Stimulated activated CD8-positive, alpha-beta memory T cell treated with anti-CD3 and anti-CD28 coated beads, Interleukin-4, amount 100 ng/mL, for 1 hour (primary cell): ENCODE measurements at places on chromosomes 13 and 19.

DNA sequence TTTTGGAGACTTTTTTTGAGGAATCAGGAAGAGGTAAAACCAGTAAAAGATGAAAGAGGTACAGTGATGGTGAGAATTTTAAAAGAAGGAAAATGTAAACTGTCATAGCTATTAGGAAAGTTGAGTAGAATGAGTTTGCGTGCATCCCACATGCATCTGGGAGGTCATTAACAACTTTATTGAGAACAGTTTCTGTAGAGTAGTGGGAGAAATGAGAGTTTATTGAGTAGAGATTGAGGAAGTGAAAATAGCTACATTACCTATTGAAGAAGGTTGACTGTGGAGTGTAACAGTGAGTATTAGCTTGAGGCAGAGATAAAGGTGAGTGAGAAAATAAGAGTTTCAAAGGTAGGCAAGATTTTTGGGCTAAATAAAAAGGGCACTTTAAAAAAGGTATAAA, 38.7 kb downstream of the BRCA2 start:
- no peak for DNase-seq

DNA sequence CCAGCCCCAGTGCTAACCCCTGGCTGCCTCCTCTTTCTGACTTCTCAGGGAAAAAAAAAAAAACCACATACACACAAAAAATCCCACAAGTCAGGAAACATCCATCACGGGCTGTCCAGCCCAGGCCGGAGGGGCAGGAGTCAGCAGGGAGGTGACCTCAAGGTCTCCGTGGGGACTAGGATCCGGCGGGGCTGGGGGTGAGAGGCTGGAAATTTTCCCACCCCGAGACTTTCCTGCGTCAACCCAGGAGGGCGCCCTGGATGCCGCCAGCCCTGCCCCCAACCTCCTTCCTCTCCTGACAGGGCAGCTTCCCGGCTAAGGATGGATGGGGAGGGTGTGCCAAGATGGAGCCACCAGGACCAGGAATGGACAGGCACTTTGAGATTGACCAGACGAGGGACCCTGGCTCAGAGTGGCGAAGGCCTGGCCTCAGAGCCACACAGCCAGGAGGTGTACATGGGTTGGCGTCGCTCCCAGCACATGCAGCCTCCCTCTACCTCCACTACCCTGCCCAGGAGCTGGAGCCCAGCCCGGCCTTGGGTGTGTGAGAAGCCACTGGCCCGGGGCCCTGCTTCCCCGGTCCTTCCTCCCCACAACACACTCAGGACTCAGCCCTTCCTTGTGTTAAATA, 33.3 kb downstream of the BLOC1S3 start:
- no peak for DNase-seq

- no peak for DNase-seq
Observed at GRCh38 chr13:24261566-24261965, 47.8 kb upstream of the C1QTNF9 start.

DNA sequence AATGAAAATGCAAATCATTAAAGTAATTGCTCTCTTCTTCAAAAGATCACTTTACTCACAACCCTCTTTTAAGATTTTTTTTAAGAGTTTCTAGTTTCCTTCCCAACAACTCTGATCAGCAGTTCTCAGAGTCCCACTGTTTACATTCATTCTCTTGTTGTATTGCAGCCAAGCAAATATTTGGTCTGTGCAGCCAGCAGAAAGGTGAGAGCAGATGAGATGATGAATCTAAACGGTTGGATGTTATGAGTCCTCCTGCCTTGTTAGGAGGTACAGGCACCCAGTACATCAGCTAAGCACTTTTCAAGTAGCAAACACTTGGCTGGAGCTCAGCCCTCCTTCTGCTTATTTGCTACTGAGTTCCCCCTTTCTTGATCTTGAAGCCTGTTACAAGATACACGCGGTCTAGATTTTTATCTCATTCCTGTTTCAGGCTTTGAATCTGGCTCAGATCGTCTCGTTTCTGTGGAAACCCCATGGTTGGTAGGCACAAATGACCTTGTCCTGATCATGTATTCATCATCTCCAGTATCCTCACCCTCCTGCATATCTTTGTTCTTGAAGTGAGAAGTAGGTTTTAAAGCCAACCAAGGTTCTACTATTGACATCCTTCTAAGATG, 300.7 kb downstream of the DCT start:
- no peak for DNase-seq

GRCh38 chr13:57865600-57866294, 234.2 kb downstream of the PCDH17 start:
- DNase-seq = no peak

DNA sequence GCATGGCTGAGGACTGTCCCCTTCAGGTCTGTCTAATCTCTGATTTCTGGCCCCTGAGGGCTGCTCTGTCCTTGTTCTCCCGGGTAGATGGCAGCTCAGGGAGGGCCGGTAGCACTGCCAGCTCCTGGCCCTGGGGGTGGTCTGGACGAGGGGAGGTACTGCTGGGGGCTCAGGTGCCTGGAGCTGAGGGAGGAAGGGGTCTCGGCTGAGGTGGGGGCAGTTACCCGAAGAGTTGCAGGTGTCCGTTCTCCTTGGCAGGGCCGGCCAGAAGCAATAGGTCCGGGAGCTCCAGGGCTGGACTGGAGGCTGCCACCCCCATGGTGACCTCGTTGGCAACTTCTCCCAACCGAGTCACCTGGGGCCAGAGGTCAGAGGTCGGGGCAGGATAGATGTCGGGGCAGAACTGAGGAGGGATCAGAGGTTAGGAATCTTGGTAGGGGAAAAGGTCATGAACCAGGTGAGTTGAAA, 1.2 kb upstream of the EMC10 start:
- DNase-seq = no peak

- no peak for DNase-seq
Observed at GRCh38 chr19:50794876-50795663, 4.9 kb downstream of the ACP4 start.

DNA sequence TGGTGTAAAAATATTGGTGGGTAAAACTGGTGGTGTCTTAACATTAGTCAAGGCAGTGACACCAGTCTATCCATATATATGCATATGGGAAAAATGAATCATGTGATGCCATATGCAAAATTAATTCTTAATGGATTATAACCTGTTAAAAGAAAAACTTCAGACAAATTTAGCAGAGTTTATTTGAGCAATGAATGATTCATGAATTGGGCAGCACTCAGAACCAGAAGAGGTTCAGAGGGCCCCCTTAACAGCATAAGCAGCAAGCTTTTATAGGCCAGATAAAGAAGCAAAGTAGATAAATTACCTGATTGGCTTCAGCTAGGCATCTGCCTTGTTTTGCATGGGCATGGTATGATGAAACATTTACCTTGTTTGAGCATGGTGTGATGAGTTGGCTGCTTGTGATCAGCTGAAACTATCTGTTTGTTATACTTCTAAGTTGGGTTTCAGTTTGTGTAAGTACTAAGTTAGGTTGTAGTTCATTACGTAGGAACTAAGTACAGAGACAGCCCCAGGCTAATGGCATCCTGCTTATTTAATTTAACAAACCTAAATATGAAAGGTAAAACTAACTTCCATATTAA, 66.6 kb downstream of the DNAJC15 start:
- DNase-seq = no peak

DNA sequence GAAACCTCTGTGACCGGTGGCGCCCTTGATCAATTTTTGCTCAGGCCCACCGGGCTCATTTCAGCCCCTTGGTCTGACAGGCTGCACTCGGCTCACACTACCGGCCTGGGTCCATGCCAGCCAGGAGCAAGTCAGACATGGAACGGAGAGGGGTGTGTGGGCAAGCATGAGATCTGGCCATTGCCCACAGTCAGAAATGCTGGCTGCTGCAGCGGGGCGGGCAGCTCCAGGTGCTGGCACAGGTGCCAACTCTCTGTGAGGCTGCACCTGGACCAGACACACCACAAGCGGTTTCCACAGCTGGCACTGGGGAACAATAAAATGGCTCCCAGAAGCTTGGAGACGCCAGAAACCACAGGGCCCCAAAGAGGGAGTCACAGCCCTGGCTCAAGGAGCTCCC, 43.6 kb upstream of the LPAR6 start:
- no peak for DNase-seq

DNA sequence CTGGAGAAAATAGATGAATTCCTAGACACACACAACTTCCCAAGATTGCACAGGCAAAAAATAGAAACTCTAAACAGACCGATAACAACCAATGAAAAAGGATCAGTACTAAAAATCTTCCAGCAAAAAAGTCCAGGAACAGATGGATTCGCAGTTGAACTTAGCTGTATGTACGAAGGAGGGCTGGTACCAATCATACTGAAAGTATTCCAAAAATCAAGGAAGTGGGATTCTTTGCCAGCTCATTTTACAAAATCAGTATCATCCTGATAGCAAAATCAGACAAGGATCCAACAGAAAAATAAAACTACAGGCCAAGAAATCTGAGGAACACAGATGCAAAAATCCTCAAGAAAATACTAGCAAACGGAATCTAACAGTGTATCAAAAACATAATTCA, 6.5 kb upstream of the LILRB2 start:
- no peak for DNase-seq

GRCh38 chr13:91375116-91375729, 23.2 kb upstream of the GPC5 start:
- no peak for DNase-seq

- DNase-seq = no peak
Observed at GRCh38 chr13:98216711-98217285, 39.7 kb upstream of the RNF113B start.

DNA sequence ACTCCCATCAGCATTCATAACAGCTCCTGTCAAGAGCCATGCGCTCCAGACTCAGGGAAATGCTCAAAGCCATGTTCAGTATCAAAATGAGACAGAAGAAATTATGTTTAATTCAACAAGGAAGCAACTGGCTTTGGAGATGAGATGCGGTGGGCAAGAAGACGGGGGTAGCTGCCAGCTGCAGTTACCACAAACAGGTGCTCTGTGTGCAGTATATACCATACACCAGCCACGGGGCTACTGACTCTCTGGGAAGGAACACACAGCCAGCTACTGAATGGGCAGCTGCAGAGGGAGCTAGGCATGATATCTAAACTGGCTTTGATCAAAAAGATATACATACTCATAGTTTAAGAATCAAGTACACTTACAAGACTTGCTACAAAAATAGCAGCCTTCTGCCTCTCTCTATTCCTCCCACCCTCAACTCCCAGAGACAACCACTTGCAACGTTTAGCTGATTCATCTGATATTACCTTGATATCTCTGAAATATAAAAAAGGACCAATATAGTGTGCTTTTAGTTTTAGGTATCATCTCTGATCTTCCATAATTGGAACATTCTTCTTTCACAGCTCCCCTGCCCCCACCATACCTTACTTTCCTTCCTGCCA, 593.0 kb downstream of the UQCRFS1 start:
- no peak for DNase-seq

- no peak for DNase-seq
Observed at GRCh38 chr19:2207991-2208860, 27.9 kb downstream of the PLEKHJ1 start.

- DNase-seq = no peak
Observed at GRCh38 chr13:23741879-23742510, 147.2 kb downstream of the MIPEP start.

DNA sequence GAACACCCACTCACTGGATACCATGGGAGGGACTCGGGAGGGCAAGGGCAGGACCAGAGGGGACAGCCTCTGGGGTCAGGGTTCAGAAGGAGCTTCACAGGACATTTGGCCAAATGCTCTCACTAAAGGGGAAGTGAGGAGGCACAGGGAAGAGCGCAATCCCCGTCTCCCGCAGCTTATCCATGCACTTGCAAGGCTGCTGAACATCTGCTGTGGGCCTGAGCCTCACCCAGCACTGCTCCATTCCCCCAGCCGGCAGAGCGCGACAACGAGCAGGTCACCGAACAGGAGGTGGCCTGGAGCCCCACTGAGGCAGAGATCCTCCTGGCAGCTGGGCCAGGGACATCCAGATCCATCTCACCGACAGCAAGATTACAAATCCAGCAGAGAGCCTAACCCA, 23.3 kb downstream of the ELAVL1 start:
- no peak for DNase-seq

GRCh38 chr19:46356149-46357055, 9.5 kb downstream of the PPP5C start:
- no peak for DNase-seq

- no peak for DNase-seq
Observed at GRCh38 chr19:48170817-48171347, 402 bp downstream of the ZSWIM9 start.

DNA sequence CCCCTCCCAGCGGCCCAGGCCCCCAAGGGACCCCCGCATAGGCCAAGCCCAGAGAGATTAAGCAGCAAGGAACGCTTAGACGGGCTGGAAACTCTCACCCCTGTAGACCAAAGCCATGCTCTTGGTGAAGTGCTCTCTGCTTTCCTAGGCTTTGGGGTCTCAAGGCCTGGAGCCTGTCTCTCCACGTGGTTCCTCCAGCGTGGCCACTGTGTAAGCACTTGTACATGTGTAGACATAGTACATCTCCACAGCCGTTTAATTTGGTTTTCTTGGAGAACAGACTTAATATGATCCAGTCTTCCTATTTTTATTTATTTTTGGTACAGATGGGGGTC, 1.1 kb downstream of the NUDT19 start:
- no peak for DNase-seq

- peak; percentile 25 for DNase-seq
Observed at GRCh38 chr19:10230861-10231611, at the start of gene S1PR2. TSS of gene S1PR2 (minus strand) at chr19:10231331. CDS start at chr19:10224905, 6,426 bp downstream.

DNA sequence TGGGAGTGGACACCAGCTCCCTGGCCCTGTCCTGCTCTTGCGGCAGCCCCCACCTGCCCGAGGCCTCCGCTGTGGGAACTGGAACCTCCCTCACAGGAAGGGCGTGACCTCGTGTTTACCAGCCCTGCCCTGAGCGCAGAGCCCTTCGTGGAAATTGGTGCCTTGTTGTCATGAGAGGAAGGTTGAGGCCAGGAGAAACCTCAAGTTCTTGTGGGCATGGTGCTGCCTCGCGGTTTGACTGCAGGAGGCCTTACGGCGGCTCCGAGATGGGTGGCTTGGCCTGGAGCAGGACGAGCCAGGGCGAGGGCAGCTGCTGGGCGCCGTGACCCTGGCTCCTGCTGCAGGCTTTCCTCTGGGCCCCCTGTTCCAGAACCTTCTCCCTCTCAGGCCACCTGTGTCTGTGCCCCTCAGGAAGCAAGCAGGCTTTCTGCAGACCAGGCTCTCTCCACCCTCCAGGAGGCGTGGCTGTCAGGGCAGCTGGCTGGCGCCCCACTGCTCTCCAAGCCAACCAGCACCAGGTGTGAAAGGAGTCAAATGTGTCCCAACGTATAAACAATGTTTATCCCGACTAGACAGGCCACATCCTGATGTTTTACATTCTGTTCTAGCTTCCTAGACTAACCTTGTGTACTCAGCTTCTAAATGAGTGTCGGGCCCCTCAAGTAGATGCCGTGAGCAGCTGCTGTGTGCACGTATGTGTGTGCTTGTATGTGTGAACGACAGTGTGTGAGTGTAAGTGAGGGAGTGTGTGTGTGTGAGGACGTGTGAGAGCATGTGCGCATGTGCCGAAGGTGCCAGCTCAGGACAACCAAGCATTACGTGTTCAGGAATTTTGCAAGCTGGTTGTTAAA, 10.4 kb upstream of the RASA3 start:
- peak; percentile 61 for DNase-seq

- DNase-seq = no peak
Observed at GRCh38 chr19:51799774-51800472, 5.0 kb downstream of the FPR3 start.
